Stimulated activated CD4-positive, alpha-beta T cell treated with anti-CD3 and anti-CD28 coated beads, Interleukin-15, amount 100 ng/mL, for 24 hours (primary cell): ENCODE measurements at places on chromosomes 16 and 17.

GRCh38 chr17:55450232-55450825 lies 28.7 kb upstream of the MMD start:
- no peak for DNase-seq

DNA sequence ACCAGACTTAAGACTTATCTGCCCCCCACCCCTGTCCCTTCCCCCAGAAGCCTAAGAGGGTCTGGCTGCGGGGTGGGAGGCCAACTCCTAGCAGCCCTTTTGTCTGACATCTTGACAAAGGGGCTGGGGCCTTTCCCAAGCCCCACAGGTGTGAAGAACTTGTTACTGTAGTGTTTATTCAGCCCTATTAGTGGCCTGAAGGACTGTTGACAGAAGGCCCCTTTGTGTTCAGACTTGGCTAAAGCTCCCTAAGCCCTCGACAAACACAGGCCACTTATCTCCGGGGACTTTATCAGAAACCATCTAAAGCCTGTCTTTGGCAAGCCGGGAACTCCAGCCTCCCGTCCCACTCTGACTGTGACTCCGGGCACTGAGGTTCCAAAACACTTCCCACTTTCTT lies 129.8 kb downstream of the NTN1 start:
- no peak for DNase-seq

GRCh38 chr17:17877529-17878358 lies 41.0 kb upstream of the SREBF1 start:
- DNase-seq: no peak

GRCh38 chr16:30028438-30029076 lies 2.5 kb downstream of the TLCD3B start:
- DNase-seq: peak; percentile 29

GRCh38 chr17:6548578-6549330 lies 7.6 kb downstream of the PITPNM3 start:
- DNase-seq: peak; percentile 43

GRCh38 chr17:69042308-69042707 lies 18.4 kb downstream of the ABCA9 start:
- no peak for DNase-seq

DNA sequence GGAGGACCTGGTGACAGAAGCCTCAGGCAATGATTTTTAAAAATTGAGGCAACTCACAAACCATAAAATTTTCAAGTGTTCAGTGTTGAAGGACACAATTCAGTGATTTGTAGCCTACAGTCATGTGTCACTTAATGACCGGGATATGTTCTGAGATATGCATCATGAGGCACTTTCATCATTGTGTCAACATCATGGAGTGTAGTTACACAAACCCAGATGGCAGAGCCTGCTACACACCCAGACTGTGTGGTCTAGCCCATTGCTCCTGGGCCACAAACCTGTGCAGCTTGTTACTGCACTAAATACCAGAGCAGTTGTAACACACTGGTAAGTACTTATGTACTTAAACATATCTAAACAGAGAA lies 1.6 kb downstream of the PRSS41 start:
- DNase-seq: no peak

- no peak for DNase-seq
These were observed 7.5 kb downstream of the RHBDF1 start for GRCh38 chr16:64914-65255.

GRCh38 chr16:56262551-56263245 lies 71.4 kb downstream of the GNAO1 start:
- DNase-seq: no peak

GRCh38 chr16:11320170-11320569 lies 25.1 kb upstream of the RMI2 start:
- DNase-seq: no peak

DNA sequence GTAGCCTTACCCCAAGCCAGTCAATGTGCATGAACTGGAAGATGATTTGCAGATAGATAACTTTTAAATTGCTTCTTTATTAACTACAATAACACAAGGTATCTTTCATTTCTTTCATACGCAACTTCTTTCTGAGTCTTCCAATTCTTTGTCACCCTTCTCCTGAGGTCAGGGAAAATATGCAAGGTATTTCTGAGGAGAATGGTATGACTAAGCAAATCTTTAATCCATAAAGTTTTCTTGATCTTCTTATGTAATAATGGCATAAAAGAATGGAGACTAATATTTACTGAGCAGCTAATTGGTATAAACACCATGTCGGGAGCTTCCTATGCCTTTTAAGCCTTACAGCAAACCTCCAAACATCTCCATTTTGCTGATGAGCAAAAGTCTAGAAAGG lies 438.9 kb downstream of the KCNJ2 start:
- no peak for DNase-seq

DNA sequence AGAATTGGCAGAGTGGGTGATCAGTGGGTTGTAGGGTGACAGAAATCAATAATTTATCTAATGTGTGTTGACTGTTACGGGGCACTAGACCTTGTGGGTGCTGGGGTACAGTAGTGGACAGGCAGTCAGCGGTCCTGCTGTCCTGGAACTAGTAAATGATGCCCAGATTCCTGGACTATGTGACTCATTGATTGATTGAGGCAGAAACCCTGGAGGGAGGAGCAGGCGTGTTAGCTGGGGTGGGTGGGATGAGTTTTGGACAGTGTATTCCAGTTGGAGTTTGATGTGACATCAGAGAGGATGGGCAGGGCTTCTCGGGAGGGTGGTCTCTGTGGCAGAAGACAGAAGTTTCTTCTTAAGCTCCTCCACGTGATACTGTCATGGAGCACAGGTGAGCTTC lies 24.4 kb downstream of the PRMT7 start:
- DNase-seq: no peak

- DNase-seq: no peak
These were observed 46.9 kb upstream of the NKD1 start for GRCh38 chr16:50501251-50501650.

GRCh38 chr16:78552716-78553115 lies 453.3 kb downstream of the WWOX start:
- no peak for DNase-seq

- no peak for DNase-seq
These were observed 149.0 kb upstream of the GOT2 start for GRCh38 chr16:58883131-58883530.

DNA sequence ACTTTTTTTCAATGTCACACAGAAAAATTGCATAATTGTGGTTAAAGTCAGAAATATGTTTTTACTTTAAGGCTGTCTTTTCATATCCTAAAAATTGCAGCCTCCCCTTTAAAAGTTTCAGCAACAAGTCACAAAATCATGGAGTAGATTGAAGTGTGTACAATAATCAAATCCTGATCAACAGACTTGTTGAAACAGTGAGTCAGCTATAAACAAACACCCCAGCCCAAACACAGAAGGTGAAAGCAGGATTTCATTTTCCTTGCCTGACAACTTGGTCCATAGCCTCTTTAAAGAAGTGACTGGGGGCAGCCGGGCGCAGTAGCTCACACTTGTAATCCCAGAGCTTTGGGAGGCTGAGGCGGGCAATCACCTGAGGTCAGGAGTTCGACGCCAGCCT lies 59.9 kb downstream of the WNT3 start:
- no peak for DNase-seq
